Effector CD8-positive, alpha-beta T cell (primary cell): ENCODE measurements at places on chromosomes 4 and X.

- DNase-seq: no peak
Measured at GRCh38 chr4:83179205-83179604, 64.7 kb upstream of the PLAC8 start.

- DNase-seq: no peak
Measured at GRCh38 chr4:151661873-151662272, 98.9 kb downstream of the GATB start.

DNA sequence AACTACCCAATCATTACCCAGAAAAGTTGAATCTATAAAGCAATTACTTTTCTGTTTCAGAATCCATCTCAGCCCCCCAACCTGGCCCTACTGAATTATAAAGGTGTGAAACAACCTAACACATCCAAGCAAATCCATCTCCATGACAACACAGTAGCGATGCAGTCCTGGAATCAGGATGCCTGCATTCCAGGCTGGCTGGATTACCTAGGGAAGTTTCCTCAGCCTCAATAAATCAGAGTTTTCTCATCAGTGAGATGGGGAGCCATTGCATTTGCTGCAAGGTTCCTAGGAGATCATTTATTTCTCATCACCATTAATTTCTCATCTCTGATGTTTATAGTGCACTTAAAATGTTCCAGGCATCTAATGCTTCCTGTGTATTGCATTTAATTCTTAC lies 46.0 kb downstream of the LNX1 start:
- DNase-seq: no peak

DNA sequence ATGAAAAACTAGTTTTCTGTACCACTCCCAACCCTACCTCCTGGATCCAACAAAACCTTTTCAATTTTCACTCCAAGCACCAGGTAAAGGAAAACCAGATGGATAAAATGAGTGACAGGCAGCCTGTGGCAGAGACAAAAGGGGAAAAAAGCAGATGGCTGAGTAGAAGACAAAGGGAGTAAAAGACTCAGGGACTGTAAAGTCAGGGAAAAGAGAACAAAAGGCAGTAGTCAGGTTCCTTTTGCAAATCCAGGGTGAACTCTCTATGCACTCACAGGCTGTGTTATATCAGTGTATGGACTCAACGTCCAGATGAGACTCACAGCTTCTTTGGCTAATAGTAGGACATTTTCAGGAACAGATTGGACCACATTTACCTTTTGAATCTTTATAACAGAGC lies 54.2 kb downstream of the QRFPR start:
- DNase-seq: no peak

GRCh38 chr4:138798404-138798803 lies 217.2 kb upstream of the NOCT start:
- DNase-seq: no peak

- no peak for DNase-seq
Measured at GRCh38 chrX:149647505-149647904, 15.9 kb upstream of the TMEM185A start.

DNA sequence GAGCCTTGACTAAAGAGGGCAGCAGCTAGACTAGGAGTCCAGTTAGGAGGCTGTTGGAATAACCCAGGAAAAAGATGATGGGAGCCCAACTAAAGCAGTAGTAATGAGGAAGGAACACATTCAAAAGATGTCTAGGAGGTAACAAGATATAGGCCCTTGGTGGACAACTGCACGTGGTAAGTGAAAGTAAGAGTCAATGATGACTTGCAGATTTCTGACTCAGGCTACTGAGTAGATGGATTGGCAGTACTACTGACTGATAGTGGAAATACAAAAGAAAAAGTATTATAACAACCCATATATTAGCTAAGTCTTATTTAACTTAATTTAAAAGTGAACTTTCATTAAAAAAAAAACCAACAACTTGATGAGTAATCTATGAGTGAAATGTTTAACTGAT lies 74.0 kb downstream of the PAK3 start:
- no peak for DNase-seq

DNA sequence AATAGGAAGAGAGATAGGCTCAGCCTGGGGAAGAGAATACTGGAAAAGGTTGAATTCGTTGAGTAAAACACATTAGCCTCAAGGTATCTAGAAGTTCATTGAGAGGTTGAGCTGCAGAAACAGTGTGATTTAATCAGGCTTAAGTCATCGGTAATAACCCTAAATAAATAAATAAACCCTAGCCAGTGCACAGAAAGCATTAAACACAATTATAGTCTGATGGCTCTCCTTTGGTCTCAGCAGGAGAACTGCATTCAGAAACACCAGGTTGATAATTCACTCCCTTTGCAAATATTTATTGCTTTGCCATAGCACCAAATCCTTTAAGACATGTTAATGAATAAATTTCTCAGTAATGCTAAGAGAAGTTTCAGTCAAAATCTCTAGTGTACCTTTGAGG lies 9.6 kb downstream of the DCX start:
- no peak for DNase-seq

- no peak for DNase-seq
Measured at GRCh38 chrX:23855569-23855968, 52.2 kb downstream of the APOO start.

DNA sequence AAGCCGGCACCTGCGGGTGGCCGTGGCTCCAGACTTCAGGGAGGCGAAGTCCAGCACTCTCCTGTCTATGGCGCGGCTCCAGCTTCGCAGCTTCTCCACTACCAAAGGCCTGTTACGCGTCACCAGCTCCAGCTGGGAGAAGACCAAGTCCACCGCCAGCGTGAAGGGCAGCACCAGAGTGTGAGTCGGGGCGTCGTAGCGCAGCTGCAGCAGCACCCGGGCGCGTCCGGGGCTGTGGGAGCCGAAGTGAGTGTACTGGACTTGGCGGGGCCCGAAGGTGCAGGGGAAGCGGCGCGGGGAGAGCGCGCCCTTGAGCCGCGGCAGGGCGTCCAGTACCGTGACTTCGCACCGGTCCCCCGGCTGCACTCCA lies 444 bp downstream of the FREM3 start:
- DNase-seq: no peak

GRCh38 chrX:97854086-97854485 lies 970.4 kb downstream of the RPA4 start:
- DNase-seq: no peak

DNA sequence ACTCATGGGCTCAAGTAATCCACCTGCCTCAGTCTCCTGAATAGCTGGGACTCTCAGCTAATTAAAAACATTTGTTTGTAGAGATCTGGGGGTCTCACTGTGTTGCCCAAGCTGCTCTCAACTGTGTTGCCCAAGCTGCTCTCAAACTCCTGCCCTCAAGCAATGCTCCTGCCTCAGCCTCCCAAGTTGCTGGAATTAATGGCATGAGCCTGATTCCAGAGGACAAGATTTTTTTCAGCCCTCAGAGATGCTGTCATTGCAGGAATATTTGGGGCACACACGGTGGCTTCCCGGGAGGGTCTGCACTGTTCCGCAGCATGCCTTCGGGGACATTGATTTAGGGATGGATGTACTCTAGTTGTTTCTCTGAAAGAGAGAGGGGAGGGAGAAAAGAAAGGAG lies 49.7 kb downstream of the STK32B start:
- no peak for DNase-seq

- no peak for DNase-seq
Measured at GRCh38 chrX:4710618-4711433, 997.4 kb upstream of the PRKX start.

DNA sequence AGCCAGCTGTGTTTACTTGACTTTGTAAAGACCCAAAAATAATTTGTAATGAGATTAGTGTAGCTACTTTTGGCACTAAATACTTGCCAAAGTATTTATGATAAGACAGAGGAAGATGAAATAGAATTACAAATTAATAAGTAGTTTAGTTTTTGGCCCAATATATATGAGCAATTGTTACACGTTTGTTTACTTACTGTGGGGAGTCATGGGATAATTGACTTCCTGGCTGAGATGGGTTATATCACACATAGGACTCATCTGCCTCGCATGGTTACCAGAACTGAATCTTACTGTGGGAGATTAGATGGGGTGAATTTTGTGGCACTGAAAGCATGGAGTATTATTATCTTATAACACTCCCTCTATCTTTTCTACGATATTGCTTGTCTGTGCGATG lies 66.6 kb downstream of the INTS12 start:
- DNase-seq: no peak

GRCh38 chr4:175705407-175705806 lies 106.7 kb downstream of the GPM6A start:
- no peak for DNase-seq

GRCh38 chrX:125210146-125210545 lies 109.5 kb upstream of the TEX13C start:
- no peak for DNase-seq

DNA sequence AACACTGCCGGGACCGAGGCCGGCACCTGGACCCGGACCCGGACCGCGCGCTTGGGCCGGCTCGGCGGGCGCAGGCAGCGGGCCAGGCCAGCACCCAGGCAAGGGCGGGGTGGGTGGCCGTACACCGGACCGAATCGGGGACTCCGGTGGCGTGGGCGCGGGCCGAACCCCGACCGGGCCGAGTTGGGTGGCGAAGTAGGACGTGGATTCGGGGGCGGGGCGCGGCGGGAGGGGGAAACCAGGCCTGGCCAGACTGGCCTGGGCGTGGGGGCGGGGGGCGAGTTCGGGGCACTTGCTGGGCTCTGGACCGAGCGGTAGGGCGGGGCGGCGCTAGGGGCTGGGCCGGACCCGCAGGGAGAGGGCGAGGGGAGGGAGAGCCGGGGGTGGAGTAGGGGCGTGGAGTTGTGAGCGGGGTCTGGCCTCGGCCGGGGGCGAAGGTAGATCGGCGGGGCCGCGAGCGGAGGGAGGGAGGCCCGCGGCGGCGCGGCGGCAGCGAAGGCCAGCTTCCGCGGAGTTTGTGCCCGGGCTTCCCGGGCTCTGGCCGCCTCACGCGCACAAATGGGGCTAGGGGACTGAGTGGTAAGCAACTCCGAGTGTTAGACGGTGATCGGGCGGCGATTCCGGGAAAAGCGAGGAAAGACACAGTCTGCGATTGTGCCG lies 1.8 kb upstream of the BCORL1 start:
- DNase-seq: peak; percentile 0
